Left cardiac atrium (tissue), 4 donors: ENCODE measurements at places on chromosomes 1 and 21.
A peak's percentile ranks its signal among the peaks of the same experiment; 100 is the strongest.

- no peak for DNase-seq
These were observed 175.6 kb upstream of the C1orf174 start for GRCh38 chr1:4075436-4076225.

DNA sequence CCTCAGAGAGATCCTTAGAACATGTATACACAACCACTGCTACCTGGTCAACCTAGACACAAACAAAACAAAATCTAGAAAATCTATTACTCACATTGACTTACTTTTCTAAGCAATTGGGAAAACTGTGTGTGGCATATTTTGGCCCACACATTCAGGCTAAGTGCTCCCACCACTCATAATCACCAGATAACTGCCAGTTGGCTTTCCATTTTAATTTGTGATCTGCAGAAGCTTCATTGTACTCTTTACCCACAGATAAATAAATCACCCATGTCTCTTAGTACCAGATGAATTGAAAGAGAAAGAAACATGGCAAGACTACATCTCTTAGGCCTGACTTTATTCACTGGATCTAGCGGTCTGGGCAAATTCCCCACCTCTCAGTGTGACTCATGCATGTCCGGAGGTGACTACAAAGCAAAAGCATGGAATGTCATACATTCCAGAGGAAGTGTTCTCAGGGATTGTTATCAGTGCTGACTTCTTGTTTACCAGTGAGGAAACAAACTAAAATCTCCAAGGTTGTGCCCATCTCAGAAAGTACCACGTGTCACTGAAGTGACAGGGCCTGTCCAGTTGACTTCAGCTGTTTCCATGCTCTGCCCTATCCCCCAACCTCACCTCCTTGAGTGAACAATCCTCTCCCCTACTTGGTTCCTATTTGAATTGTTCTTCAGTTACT lies 52.4 kb upstream of the BCL10 start:
- no peak for DNase-seq

DNA sequence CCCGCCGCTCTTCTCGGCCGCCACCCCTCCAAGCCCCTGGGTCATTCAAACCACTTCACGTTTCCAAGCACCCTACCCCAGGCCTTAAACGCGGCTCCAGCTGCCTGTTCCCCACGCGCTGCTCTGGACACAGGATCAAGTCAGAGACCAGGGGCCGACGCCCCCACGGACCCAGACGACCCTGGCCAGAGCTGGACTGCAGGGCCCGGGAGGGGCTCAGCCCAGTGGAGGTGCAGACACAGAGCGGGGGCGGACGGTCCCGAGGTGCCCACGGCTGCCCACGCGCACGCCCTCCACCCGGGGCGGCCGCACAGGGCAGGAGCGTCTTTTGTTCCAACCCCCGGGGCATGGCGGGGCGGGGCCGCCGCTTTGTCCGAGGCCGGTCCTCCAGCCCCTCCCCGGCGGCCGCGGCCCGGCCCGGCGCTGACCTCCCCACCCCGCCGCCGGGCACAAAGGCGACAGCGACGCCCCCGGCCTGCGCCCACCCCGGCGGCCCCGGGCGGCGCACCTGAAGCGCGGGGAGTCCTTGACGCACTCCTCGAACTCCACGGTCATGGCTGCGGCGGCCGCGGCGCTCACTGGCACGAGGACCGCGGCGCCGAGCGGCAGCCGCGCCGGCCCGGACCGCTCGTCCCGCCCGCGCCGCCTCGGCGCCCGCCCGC lies 338 bp downstream of the ACAP3 start:
- peak; percentile 71 for DNase-seq

DNA sequence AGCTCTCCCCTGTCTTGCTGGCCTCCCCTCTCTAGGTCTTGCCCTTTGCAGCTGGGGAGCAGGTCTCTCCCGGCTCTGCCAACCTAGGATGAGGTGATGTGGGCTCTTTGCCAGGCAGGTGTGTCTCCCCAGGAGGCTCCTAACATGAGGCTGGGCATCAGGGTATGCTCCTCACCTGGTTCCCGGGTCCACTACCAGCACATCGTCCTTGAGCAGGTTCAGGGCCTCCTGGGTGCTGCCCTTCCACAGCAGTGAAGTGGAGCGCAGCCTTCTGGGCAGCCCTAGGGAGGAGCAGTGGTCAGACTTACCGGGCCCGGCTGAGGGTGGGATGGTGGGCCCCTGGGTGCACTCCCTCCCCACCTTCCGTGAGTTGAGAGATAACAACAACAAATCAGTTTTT lies 17.5 kb downstream of the LACTBL1 start:
- DNase-seq = no peak

GRCh38 chr1:52423771-52424170 lies 19.4 kb downstream of the PRPF38A start:
- no peak for DNase-seq

- DNase-seq = no peak
These were observed 19.6 kb upstream of the KCNQ4 start for GRCh38 chr1:40763742-40764532.

DNA sequence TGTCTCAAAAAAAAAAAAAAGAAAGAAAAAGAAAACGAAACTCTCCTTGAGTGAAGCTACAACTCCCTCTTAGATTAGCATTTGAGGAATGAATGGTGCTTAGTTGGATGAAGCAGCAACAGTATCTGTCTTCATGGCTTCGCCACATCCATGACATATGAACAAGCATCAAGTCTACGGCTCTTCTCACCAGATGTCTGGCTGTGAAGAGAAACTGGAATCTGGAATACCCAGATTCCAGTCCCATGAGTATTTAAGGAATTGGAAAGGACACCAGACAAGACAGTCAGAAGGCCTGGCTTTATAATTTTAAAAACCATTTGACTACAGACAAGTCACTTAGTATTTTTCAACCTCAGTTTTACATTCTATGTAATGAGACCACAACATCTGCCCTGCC lies 38.0 kb upstream of the TADA1 start:
- DNase-seq = no peak
